ENCODE measurements at places on chromosomes 3 and 15.
A peak's percentile ranks its signal among the peaks of the same experiment; 100 is the strongest.

- DNase-seq = no peak
Measured at GRCh38 chr3:130895690-130896488, 2.0 kb downstream of the ATP2C1 start.

GRCh38 chr3:64539451-64540196 is 148.2 kb downstream of the ADAMTS9 start:
- no peak for DNase-seq

DNA sequence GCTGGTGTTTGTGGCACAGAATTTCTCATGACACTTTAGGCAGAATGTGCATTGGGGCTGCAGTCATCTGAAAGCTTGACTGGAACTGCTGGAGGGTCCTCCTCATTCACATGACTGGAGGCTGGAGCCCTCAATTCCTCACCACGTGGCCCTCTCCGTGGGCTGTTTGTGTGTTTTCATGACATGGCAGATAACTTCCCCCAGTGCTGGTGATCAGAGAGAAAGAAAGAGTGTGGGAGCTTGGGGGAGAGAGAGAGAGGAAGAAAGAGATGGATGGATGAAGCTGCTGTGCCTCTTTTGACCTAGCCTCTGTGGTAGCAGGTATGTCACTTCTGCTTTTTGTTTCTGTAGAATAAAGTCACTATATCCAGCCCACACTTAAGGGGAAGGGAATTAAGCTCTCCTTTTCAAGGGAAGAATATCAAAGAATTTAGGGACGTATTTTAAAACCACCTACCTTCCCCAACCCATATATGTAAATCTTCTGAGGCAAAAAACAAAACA is 169.6 kb upstream of the IL12A start:
- no peak for DNase-seq

- DNase-seq = peak; percentile 34
Measured at GRCh38 chr3:24160424-24161095, 215.5 kb downstream of the NR1D2 start.
